ENCODE measurements at places on chromosomes 12 and 14.
A peak's percentile ranks its signal among the peaks of the same experiment; 100 is the strongest.

GRCh38 chr12:25438638-25439037, 114.4 kb downstream of the LMNTD1 start:
- no peak for DNase-seq

DNA sequence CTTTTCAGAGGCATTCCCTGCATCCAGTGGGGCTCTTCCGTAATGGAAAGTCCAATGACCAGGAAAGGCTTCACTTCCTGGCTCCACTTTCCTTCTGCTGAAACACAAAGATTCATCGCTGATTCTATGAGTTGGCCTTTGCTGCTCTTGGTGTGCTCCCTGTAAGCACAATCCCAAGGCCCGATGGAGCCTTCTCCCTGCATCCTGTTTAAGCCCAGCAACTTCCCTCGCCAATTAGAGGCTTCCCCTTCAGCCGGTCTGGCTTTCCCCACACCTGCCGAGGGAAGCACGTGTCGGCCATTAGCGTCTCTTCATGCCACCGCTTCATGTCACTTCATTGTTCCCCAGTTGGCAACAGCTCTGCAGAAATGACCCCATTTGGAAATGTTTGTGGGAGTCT, 693.9 kb downstream of the MED13L start:
- DNase-seq = no peak

GRCh38 chr12:51827925-51828818, 20.3 kb downstream of the FIGNL2 start:
- DNase-seq = peak; percentile 36

DNA sequence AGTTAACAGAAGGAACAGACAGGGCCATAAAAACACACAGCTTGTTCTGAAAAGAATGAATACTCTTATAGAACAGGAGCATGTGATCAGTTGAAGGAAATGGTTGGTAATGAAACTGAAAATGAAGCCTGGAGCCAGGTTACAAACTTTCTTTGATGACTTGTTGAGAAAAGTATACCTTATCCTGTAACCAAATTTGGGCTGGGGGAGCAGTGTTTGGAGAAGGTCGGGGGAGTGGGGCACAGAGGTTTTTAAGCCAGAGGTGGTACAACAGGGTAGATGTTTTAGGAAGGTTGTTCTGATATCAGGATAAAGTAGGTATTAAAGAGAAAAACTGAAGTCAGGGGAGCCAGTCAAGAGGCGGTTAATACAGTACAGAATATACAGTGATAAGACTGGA, 8.2 kb downstream of the GOLT1B start:
- DNase-seq = no peak

DNA sequence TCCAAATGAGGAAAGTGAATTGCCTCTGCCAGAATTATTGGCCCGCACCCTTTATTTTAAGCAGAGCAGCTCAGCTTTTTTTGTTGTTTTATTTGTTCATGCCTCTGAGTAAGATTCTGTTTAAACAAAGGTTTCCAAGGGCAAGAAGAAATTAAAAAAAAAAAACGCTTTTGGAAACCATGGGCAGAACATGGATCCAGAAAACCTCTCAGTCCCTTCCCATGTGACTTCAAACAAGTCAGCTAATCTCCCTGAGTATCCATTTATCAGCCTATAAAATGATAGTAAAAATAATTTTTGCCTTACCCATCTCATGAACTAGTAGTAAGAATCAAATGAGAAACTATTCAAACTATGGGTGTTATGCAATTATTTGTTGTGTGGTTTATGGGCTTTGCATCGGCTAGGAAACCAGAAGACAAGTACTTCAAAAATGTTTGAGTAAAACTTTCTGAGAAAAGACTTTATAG, 27.6 kb downstream of the KITLG start:
- DNase-seq = no peak

All from NCI-H345 (cell line).